ENCODE measurements at places on chromosomes 13 and 19.

GRCh38 chr13:113643593-113643992 lies 14.4 kb downstream of the ATP4B start:
- DNase-seq, result no peak

- DNase-seq, result no peak
Observed at GRCh38 chr13:99062593-99062992, 84.7 kb upstream of the DOCK9 start.

DNA sequence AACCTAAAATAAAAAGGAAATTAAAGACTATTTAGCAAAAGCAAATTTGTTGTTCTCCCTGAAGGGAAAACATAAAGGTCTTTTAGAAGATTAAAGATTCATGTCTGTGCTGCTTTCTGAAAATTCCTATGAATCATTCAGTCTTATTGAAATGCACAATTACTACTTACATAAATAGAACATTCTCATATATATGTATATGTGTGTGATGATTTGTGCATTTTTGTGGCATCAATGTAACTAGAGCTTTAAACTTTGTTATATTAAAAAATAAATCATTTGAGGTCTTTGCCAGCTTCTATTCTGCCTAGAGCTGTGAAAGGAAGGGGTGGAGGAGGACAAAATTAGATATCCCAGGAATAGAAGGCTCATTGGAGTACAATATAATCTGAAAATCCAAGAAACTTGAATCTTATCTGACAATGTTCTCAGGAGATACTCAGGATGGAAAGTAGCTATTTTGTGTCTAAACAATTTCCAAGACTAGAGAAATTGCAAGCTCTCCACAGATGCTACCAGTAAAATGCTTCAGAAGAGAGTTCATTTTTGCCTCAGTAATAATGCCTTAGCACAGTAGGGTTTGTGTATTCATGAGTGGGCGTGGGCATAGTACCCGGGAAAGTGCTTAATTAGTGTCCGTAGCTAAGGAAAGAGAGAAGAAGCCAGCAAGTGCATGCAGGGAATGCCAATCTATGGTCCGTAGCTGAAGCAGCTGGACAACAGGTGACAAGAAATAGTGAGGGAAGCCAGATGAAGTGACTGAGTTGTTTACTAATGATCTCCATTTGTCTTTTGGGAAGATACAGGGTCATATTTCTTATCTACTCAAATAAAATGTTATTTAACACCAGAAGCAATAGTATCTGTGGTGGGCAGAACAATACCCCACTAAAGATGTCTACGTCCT lies 395.5 kb upstream of the NBEA start:
- no peak for DNase-seq

GRCh38 chr19:35545855-35546381 lies 492 bp downstream of the TMEM147 start:
- no peak for DNase-seq

DNA sequence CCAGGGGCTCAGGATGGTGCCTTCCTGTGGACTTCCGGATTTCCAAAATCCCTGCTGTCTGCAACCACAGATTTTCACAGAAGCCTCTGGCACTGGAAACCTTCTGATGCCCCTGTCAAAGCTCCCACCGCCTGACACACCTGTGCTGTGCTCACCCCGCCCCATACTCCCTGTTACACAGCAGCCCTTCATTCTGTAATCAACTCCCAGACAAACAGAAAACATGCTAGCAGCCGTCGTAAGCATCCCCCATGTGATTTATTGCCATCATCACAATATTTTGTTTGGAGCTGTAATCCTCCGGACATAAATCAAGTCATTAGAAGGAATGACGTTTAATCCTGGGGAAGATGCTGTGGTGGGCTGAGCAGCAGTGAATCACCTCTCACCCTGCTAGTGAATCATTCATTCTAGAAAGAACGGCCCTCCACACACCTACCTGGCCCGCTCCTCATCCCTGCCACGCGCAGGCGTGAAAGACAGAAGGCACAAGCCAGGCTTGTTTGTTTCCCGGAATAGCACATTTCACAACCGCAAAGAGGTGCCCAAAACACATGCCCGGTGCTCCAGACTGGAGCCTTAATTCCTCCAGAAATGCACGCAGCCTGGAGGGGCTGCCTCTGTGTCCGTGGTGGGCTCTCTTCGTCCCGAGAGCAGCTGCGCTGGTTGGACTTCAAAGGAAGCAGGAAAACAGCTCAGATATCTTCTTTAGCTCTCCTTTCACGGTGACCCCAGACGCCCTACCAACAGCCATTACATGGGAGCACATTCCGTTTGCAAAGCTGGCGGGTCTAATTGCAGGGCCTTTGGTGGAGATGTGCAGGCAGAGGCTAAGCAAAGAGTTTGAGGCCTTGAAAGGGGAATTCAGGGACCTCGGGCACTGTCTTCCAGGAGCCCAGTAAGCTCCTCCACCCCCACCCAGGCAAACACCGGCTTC lies 41.3 kb upstream of the KCTD15 start:
- no peak for DNase-seq

DNA sequence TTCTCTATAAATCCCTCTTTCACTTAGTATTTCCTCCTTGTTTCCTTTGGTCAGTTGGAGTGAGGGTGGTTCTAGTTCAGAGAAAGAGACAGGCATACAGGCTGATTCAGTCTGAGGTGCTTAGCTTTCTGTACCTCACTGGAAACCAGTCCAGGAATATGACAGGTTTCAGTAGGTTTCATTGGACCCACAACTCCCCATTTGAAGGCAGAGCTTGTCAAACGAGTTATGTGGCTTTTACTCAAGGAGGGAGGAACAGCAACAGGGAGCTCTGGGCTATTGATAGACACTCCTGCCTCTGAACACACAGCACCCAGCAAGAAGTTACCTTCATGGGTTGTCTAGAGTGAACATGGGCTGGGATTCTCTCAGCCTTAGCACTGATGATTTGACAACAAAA lies 14.5 kb downstream of the ACTN4 start:
- DNase-seq, result no peak

- no peak for DNase-seq
Observed at GRCh38 chr19:4019578-4019977, 12.0 kb downstream of the PIAS4 start.

DNA sequence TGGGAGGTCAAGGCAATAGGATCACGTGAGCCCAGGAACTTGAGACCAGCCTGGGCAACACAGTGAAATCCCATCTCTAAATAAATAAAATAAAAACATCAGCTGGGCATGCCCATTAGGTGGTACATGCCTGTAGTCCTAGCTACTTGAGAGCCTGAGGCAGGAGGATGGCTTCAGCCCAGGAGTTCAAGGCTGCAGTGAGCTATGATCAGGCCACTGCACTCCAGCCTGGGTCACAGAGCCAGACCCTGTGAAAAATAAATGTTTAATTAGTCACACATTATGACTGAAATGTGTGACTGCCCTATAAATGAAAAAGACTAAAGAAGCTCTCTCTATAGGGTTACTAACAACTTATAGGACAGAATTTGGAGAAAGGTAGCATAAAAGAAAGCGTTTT lies 37.7 kb downstream of the USP12 start:
- no peak for DNase-seq

DNA sequence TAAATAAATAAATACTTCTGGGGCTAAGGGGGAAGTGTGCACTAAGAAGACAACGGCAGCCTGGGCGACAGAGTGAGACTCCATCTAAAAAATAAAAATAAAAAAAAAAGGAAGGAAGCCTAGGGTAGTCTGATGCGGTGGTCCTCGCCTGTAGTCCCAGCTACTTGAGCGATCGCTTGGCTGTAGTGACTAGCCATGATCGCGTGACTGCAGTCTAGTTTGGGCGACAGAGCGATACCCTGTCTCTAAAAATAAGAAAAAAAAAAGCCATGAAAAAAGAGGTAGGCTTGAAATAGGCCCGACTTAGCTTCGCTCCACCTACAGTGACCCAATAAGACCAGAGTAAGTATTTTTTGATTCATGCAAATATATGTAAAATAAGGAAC lies 661 bp upstream of the BABAM1 start:
- DNase-seq, result no peak

- DNase-seq, result peak; percentile 83
Observed at GRCh38 chr13:112752711-112753541, 63.1 kb downstream of the ATP11A start.

DNA sequence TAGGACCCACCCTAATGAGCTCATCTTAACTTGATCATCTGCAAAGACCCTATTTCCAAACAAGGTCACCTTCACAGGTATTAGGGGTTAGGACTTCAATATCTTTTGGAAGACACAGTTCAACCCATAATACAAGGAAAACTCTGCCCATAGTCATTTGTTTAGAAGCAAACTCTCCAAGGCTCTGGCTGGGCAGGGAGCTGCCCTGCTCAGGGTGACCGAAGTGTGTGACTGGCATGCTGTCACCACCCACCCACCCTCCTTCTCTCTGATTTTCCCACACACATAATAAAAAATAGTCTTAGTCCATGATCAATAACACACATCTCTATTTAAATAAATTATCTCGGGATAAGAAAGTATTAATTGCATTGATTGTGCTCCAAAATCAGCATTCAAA lies 161.1 kb downstream of the KCTD15 start:
- DNase-seq, result no peak

GRCh38 chr19:47228168-47228936 lies 2.6 kb downstream of the BBC3 start:
- no peak for DNase-seq

DNA sequence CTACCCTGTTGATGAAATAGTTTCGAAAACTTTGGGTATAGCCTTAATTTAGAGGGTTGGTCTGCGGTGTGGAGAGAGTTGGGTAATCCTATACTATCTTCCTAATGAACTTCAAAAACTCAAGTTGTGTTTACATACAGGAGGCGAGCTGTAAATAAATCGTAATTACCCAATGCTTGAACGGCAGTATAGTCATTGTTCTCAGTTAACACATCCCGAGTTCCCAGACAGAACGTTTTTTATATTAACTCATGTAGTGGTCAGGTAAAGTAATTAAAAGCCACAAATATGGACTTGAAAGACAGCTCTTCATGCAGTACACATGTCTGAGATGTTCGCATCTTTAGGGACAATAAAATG lies 1.5 kb downstream of the PDS5B start:
- DNase-seq, result no peak

- no peak for DNase-seq
Observed at GRCh38 chr13:106527826-106528225, 7.6 kb downstream of the EFNB2 start.

DNA sequence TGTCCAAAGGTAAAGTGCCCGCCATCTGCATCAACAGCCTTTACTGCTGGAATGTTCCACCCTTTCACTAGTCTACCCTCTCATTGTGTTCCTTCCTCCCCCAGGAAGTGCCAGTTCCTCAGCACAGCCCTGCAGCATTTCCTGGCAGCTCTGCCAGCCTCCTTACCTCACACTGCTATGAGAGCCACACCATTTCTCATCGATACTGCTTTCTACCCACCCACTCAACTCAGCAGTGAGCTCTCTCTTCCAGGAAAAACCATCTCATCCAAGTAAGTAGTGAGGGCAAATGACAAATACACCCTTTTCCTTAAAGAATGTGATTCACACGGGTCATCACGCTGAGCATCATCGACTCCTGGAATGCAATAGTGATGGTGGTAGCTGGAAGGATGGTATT lies 19.8 kb downstream of the UQCRFS1 start:
- no peak for DNase-seq

DNA sequence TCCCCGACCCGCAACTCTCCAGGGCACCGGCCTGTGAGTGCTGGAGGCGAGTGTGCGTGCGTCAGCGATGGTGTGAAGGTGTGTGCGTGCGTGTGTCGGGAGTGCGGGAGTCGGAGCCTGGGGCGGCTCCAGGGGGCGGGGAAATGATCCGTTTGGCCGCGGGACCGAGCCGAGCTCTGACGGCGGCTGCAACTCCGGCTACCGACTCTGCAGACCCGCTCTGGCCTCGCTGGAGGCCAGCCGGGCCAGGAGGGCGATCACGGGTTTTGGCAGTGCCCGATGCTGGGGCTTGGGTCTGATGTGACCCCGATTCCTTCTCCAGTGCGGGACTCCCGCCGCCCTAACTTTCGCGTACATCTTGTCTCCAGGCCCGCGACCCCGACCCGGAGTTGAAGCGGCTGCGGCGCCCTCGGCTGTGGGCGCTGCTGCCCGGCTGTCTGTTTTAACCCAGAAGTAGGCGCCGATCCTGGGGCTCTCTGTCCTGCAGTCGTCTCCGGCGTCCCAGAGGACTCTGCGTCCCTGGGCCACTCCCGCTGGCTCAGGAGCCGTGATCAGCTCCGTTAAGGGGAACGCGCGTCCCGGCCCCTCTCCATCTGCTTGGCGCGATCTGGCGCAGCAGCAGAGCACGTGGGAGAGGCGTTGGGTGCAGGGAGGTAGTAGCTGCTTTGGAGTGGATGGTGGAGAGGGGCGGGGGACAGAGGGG lies 1.2 kb downstream of the CHST8 start:
- no peak for DNase-seq

GRCh38 chr19:5893907-5894703 lies 9.5 kb downstream of the NDUFA11 start:
- no peak for DNase-seq

GRCh38 chr13:49560270-49561061 lies 24.9 kb downstream of the RCBTB1 start:
- DNase-seq, result no peak

- no peak for DNase-seq
Observed at GRCh38 chr13:114146173-114146572, 13.8 kb upstream of the RASA3 start.

- no peak for DNase-seq
Observed at GRCh38 chr19:19385896-19386869, 19.3 kb upstream of the GATAD2A start.

DNA sequence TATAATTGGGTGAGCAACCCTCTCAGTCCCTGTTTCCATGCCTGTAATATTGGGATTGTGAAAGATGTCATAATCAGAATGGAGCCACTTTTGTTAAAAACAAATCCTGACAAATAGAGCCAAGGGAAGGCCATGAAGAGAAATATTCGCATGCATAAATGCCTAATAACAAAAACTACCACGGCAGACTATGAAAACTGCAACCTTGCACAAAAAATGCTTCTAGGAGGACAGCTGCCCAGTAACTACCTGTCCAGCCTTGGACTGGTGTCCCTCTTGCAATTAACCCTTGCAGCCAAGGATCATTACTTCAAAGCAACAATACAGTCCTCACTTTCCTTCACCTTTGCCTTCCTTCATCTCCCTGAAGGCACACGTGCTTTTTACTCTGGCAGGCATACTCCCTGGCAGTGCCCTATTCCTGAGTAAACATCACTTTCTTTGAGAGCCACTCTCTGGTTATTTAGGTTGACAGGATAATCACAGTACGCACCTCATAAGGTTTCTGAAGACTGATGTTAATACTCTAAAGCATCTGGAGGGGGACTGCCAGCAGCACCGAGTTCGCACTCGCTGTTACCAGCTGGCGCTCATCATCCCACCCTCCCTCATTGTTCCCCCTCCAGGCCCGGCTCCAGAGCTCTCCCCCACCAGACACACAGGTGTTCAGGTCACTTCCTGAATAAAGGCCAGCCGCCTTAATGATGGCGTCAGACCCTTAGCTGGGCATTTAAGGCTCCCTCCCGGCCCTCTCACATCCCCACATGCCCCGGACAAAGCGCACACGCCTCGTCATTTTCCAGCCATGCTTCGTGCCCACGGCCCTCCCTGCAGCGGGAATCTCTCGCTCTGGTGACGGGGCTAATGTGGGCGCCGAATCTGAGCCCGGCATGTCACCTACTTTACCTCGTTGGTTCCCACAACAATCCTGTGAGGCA lies 57.3 kb downstream of the CDADC1 start:
- no peak for DNase-seq

Data from dorsolateral prefrontal cortex (tissue), 122 donors.